ENCODE measurements at places on chromosomes 16 and 17.

DNA sequence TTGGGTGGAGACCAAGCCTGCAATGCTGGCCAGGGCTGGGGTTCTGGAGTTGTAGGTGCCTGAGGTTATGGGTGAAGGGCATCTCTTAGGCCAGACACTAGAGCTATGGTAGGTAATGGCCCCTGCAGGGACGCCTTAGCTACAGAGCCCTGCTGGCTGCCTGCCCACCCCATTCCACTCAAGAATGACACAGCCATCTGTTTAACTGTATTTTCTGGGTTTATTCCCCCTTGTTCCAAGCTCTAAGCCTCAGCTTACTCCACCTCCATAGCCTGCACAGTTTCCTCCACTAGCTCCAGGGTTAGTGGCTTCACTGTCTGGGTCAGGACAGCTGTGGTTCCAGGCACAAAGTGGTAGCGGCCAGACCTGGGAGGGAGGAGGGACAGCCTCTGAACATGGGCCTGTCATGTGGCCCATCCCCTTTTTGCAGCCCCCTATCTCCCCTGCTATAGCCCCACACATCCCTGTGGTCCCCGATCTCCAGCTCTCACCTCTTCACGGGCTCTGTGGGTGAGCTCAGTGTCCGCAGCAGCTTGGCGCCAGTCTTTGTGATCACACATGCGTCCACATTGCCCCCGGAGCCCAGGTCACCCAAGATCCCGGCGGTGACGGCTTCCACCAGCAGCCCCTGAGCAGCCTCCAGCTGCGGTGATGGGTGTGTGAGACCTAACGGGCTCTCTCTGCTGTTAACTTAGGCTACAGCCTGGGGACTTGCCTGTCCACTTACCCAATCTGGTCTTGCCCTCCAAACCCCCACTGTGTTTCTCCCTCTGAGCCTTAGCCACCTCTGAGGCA, 2.1 kb downstream of the PSMB10 start:
- no peak for DNase-seq

DNA sequence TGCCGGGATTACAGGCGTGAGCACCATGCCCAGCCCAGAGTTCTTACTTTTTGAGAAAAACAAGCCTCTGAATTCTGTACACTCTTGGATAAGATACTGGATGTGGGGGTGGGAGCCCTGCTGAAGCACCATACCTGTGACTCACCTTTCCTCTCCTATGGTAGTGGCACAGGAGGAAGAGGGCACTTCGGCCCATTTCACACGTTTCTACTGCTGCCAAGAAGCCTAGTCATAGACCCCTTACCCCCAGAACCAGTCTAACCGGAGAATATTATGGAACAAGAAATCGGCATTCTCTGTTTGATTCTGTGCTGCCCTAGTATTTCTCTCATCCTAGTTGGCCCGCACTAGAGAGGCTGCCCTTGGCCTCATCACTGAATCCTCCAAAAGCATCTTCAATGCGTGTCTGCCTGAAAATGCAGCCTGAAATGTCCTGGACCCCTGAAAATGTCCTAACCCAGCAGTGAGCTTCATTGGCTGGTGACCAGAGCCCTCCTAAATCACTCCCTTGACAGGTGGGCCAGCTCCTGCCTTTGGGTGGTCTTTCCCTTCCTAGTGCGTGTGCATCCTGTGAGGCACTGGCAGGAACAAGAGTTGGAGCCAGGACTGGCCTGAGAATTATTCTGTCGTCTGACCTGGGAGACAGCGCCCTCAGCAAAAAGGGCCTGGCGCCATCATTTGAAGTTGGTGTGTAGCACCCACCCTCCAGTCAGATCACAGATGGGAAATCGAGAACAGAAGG, 37.9 kb downstream of the NDEL1 start:
- no peak for DNase-seq

DNA sequence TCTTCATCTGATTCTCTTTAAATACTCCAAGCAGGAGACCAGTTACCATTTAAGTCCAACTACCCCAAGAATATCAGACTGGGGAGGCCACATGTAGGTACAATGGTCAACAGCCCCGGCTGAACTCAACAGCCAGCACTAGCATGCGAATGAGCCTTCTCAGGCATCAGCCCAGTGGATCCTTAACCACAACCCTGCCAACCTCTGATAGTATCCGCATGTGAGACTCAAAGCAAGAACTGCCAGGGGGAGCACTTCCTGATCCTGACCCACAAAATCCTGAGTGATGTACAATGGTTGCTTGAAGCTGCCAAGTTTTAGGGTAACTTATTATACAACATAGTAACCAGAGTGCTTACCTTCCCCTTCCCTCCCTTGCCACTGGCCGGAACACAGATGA, 4.0 kb downstream of the PYY start:
- no peak for DNase-seq

DNA sequence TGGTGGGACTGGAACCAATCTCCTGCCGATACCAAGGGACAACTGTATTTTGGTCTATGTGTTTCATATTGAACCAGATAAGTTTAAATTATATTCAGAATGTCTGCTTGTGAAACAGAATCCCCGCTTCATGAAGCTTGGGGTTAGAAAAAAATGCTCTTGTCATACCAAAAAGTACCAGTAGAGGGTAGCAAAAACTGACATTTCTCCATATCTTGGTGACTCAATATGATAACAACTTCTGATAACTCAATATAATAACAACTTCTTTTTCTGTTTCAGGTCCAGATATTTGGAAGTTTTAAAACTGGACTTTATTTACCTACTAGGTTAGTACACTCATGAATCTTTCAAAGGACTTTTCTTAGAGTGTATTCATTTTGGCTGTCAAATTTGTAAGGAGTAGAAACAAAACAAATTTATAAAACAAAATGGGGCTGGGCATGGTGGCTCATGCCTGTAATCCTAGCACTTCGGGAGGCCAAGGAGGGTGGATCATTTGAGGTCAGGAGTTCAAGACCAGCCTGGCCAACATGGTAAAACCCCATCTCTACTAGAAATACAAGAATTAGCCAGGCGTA, 52.3 kb upstream of the ADCY7 start:
- no peak for DNase-seq

DNA sequence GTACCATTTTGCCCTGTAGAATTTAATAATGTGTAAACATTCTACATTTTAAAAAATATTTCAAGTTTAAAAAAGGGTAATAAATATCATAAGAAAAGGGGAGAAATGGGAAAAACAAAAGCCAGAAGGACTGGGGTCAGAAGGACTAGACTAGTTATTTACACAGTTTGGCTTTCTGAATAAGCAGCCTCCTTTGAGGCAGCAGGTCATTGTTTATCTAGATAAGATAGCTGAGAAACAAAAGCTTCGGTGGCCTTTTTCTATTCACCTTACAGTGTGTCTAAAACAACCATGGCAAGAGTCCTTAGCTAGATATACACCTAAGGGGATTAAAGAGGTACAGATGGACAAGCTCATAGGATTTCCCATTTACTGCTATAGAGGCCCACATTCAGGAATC, 396.5 kb upstream of the PMFBP1 start:
- DNase-seq = no peak

DNA sequence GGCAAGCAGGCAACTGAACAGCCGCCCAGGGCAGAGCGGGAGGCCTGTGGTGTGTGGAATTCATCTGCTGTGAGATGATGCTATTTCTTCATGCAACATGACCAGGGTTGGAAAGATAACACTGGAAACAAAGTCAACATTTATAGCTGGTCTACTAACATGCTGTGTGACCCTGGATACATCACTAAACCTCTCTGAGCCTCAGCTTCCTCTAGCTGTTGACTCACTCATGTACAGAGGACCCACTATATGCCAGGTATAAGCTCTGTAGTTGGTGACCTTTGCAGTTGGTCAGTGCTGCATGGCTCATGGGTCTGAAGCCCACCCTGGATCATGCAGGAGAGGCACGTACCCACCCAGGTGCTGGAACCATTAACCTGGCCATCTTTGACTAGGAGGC, 180.9 kb downstream of the ZNF423 start:
- no peak for DNase-seq

DNA sequence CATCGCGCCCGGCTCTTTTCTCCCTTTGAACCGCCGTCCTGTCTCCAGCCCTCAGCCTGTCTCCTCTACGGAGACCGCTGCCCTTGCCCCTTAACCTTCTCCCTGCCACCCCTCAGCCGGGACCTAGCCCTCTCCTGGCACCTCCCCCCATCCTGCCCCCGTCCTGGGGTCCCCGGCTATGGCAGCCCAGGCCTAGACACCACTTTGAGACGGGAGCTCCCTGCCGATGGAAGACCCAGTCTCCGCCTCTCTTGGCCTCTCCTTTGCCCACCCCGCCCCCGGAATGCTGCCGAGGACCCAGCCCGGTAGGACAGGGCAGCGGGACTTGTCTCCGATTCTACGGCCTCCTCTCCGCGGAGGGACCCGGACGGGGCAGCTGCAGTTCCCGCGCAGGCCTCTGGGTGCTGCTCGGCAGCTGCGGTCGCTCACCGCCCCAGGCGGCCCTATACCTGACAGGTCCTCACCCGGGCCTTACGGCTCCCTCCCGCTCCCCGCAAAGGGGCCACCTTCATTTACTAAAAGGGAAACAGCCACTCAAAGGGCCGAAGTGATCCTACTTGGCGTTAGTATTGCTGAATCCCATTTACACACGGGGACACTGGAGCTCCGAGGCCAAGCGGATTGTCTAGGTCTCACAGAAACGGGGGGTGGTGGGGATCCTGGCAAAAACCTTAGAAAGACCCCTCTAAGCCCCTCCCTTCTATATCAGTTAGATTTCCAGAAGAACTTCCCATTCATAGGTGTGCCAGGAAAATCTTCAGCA, 32.6 kb upstream of the TAC4 start:
- DNase-seq = peak; percentile 30

DNA sequence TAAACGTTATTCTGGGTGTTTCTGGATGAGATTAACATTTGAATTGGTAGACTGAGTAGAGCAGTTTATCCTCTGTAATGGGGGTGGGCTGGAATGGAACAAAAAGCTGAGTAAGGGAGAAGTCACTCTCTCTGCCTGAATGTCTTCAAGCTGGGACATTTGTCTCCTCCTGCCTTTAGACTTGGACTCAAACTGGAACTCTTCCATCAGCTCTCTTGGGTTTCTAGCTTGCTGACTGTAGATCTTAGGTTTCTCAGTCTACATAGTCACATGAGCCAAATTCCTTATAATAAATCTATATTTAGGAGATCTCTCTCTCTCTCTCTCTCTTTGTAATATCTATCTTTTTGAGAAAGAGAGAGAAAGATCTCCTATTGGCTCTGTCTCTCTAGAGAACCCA, 553.3 kb upstream of the CDH11 start:
- DNase-seq = no peak

GRCh38 chr17:22461460-22462145, 769.3 kb downstream of the KCNJ18 start:
- no peak for DNase-seq

- no peak for DNase-seq
Measured at GRCh38 chr16:48347191-48347865, 37.9 kb downstream of the SIAH1 start.

- peak; percentile 97 for DNase-seq
Measured at GRCh38 chr16:58384437-58385055, 7.7 kb upstream of the GINS3 start.

DNA sequence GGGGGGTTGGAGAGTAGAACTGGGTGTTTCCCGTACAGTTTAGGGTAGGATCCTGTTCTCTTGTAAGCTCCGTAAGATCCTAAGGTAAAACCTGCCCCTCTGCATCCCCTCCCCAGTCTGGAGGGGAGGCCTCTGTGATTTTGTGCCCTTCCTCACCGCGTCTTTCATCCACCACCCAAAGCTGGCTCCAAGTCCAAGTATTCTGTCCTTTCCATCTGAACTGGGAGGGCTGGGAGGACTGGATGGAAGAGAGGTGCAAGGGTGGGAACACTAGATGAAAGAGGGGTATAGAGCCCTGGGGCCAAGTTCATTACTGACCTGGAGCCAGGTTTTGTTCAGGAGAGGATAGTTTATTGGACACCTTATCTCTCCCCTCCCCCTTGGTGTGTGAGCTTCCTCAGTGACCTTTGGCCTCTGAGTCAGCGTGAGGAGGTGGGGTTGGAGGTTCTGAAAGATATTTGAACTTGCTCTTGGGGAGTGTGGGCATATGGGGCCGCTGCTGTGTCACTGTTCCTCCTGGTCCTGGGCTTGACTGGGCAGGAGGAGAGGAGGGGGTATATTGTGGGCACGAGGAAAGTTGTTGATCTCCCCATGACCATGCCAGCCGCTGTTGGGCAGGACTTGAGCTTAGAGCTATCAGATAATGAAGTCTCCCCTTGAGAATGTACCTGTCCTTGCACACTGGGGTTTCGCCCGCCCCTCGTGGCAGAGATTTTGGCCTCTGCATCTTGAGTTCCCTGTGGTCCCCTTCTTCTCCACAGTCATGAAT, 1.6 kb downstream of the LASP1 start:
- DNase-seq = peak; percentile 53

DNA sequence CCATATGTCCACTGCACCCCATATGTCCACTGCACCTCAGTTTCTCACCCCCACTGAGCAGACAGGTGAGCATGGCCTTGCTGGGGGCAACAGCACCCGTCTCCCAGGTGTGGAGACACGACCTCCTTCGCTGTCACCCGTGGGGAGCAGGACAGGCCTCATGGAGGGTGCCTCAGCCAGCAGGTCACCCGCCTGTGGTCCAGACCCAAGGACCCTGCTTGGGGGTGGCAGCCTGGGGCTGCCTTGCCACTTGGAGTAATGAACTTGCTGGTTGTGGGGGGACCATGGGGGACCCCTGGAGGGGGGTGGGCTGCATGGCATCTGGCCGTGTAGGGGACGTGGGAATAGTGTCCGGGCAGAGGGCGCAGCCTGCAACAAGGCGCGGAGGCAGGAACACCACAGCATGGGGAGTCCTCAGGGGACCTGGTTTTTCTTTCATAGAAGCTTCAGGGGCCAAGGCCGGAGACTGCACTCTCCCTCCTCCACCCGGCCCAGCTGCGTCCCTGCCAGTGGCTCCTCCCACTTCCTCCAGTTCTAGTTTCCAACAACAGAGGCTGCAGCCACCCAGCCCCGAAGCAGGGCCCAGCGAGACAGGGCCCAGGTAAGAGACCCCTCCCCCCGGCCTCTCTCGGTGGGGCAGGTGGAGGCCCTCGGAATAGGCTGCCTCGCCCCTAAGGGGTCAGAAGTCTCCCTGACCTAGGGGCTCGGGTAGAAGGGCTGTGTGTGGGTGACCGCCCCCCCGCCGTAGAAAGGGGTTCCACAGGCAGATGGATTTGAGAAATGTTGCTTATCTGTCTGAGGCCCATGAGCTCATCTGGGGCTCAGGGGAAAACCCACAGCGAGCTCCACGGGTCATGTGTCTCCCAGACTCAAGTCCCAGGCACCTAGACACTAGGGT, at the start of gene NHLRC4:
Gene NHLRC4, plus strand, starts transcription at position 531 of the 898 bp plus-strand sequence. CDS start 1,043 bp downstream, outside the sequence.
- no peak for DNase-seq

DNA sequence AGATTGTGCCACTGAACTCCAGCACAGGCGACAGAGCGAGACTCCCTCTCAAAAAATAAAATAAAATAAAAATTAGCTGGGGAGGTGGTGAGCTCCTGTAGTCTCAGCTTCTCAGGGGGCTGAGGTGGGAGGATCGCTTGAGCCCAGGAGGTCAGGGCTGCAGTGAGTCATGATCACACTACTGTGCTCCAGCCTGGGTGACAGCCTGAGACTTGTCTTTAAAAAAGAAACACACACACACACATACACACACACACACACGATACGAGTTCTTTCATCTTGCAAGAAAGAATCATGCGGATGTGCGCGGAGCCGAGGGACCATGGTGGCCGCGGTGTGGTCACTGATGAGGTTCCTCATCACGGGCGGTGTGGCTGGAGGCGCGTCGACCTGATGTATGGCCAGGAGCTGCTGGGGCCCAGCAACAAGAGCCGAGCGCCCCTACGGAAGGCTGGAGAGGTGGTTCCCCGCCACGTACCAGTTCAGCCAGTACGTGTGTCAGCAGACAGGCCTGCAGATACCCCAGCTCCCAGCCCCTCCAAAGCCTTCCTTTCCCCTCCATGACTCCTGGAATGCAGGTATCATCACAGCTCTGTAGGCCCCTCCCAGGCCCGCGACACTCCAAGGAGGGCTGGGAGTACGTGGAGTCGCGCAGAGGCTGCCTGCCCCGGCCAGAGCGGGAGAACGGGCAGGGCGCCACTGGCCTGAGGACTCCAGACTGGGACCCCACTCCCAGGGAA, 20.7 kb downstream of the NXN start:
- DNase-seq = no peak

Measured in foreskin keratinocyte (primary cell).